NCI-H1417 treated with DMSO at 0.1 percent for 48 hours (cell line): ENCODE measurements at places on chromosomes 11 and 22.

DNA sequence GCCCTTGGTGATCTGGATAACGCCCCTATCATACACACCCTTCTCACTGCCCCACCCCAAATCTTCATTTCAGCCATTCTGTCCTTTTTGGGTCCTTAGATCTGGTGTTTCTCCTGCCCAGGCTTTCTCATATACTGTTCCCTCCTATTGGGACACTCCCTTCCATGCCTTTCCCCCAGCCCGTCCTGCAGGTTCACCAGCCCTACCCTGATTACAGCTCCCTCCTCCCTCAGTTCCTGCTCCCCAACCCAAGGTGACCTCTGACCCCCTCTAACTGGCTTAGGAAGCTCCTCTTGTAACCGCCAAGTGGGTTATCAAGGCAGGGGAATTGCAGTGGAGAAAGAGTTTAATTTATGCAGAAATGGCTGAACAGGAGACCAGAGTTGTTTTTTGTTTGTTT is 13.0 kb downstream of the MTFP1 start:
- DNase-seq = no peak

DNA sequence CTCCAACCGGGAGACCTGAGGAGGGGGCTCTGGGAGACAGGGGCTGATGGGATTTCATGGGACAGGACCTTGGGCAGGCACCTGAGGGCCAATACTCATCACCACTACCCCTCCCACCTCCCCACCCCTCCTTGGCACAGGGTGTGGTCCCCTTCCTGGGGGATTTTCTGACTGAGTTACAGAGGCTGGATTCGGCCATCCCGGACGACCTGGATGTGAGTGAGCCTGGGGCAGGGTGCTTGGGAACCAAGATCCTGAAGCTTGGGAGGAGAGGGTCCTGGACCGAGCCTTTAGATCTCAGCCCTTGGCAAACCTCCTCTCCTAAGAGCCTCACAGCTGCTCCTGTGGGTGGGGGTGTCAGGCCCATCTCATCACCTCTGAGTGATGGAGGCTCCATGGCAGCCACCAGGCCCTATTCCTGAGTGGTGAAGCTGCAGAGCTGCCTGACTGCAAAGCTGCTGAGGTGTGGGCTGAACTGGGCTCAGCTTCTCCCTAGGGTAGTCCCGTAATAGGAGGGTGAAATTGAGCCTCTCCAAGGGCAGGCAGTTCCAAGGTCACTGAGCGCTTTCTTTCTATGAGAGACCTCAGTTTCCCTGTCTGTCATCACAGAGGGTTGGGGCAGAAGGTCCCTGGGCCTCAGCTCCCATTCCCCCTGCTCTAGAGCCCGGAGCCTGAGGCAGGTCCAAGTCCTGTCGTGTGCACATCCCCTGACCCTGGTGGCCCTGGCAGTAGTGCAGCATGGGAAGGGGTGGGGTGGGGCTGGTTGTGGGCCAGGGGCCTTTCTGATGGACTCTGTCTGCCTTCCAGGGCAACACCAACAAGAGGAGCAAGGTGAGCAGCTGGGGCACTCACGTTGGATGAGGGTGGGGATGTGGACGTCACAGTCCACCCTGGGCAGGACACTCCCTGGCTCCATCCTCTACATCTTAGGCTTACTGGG is 6.5 kb downstream of the RGL4 start:
- no peak for DNase-seq

- DNase-seq = no peak
Measured at GRCh38 chr11:4697585-4697984, at the start of gene OR51E2. Gene OR51E2 (minus strand): TSS chr11:4697853. CDS start chr11:4682711, 15,142 bp downstream.

DNA sequence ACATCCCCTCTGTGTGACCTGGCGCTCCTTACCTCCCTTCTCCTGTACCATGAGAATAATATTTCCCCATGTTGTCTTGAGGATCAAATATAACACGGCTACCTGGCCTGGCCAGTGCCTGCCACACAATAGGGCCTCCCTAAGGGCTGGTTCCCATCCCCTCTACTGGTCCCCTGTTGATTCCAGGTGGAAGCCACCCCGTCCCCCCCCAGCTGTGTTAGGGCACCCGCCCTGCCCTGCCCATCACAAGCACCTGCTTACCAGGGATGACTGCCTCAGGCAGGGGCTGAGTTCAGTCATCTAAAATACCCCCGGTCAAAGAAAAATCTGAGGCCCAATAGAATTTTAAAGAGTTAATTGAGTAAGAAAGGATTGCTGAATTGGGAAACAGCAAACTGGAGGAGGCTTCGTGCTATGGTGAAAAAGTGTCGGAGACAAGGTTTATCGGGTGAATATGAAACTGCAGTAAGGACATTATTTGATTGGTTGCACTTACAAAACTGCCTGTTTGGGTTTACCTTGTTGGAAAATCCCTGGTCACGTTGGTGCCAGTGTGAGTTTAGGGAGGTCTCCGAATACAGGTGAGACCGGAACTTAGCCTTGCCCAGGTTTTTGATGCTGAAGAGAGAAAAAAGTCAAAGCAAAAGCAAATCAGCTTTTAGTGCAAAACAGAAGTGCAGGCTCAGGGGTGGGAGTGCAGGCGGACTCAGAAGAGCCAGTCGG is 5.2 kb downstream of the APOL1 start:
- no peak for DNase-seq

DNA sequence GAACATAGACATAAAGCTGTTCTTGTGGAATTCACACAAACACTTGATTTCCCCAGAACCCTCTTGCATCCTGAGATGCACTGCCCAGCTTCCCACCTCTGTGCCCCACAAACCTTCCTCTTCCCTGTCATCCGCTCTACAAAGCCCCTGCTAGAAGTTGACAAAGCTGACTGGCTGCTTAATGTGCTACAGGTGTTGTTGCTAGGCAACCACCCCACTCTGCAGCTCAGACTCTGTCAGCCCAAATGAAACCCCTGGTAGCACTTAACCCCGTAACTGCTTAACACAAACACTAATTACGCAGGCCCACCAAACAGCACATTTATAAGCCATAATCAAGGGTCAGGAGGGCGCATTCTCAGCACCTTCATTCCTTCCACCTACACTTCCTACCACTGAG is 172.0 kb upstream of the CADM1 start:
- peak; percentile 37 for DNase-seq

GRCh38 chr11:24617856-24618255 is 121.0 kb downstream of the LUZP2 start:
- DNase-seq = no peak

- DNase-seq = no peak
Measured at GRCh38 chr22:50303515-50303847, 4.0 kb downstream of the PLXNB2 start.

DNA sequence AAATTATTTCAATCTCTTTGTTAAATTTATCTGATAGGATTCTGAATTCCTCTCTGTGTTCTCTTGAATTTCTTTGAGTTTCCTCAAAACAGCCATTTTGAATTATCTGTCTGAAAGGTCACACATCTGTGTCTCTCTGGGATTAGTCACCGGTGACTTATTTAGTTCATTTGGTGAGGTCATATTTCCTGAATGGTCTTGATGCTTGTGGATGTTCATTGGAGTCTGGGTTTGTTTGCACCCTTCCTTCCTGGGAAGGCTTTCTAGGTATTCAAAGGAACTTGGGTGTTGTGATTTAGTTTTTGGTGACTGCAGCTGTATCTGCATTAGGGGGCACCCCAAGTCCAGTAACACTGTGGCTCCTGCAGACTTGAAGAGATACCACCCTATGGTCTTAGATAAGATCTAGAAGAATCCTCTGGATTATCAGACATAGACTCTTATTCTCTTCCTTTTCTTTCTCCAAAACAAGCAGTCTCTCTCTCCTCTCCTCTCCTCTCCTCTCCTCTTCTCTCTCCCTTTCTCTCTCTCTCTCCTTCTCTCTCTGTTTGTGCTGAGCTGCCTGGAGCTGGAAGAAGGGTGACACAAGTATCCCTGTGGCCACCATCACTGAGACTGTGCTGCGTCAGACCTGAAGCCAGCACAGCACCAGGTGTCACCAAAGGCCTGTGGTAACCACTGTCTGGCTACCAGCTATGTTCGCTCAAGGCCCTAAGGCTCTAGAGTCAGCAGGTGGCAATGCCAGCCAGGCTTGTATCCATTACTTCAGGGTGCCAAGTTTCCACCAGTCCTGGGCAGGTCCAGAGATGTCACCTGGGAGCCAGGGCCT is 3.3 kb upstream of the HEPN1 start:
- DNase-seq = no peak
